ENCODE measurements at places on chromosomes 13 and 19.

DNA sequence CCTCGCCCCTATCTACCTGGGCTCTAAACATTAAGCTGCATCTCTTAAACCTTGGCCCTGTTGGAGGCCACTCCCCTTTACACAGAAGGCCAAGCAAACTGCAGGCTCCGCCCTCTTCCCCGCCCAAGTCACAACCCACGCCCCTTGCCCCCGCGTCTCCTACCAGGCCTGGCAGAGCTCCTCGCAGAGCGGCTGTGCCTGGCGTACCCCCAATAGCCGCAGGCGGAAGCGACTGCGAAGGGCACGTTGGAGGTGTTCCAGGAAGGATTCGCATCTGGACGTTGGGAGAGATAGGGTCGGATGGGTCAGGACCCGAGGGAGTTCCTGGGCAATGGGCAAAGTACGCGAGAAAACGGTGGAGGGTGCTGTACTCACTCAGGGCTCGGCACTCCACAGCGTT, 5.9 kb downstream of the RTBDN start:
- no peak for DNase-seq

- no peak for DNase-seq
Observed at GRCh38 chr13:44506719-44507118, 69.4 kb downstream of the TSC22D1 start.

DNA sequence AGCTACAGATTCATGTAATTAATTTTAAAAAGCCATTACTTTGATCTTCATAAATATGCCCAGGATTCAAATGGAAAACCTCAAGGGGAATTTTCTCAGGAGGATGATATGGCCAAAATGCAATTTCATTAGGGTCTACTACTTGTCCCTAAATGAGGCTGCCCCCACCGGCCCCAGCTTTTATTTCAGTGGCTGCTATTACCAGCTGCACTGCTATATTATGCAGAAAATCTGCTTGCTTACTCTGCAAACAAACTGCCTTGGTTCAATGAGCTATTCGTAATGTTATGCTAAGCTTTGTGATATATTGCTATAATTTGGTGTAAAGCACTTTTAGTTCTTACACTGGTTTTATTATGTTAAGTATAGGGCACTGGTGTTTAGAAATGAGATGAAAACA, 137.3 kb upstream of the TMTC4 start:
- DNase-seq: no peak

DNA sequence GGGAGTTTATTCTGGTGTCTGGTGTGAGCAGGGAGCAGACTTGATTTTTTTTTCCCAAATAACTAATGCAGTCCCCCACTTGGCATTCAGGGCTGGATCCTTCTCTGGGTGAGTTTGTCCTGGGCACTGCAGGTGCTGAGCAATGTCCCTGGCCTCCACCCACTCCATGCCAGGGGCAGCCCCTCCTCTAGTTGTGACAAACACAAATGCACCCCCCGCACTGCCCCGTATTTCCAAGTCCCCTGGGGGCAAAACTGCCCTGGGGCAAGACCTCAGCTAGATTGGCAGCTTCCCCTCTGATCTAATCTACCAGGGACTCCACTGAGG, 6.4 kb downstream of the MOB3A start:
- DNase-seq: no peak

- peak; percentile 57 for DNase-seq
Observed at GRCh38 chr19:35509861-35510625, 3.4 kb downstream of the DMKN start.

- no peak for DNase-seq
Observed at GRCh38 chr19:38945562-38946228, 15.0 kb downstream of the MRPS12 start.

DNA sequence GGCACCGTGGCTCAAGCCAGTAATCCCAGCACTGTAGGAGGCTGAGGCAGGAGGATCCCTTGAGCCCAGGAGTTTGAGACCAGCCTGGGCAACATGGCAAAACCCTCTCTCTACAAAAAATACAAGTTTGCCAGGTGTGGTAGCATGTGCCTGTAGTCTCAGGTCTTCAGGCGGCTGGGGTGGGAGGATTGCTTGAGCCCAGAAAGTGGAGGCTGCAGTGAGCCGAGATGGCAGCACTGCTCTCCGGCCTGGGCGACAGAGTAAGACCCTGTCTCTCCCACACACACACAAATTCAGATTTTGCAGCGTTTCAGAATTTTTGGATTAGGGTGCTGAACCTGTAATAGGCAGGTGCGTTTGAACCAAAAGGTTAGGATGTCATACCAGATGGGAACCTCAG, 2.2 kb downstream of the RPS11 start:
- DNase-seq: no peak

DNA sequence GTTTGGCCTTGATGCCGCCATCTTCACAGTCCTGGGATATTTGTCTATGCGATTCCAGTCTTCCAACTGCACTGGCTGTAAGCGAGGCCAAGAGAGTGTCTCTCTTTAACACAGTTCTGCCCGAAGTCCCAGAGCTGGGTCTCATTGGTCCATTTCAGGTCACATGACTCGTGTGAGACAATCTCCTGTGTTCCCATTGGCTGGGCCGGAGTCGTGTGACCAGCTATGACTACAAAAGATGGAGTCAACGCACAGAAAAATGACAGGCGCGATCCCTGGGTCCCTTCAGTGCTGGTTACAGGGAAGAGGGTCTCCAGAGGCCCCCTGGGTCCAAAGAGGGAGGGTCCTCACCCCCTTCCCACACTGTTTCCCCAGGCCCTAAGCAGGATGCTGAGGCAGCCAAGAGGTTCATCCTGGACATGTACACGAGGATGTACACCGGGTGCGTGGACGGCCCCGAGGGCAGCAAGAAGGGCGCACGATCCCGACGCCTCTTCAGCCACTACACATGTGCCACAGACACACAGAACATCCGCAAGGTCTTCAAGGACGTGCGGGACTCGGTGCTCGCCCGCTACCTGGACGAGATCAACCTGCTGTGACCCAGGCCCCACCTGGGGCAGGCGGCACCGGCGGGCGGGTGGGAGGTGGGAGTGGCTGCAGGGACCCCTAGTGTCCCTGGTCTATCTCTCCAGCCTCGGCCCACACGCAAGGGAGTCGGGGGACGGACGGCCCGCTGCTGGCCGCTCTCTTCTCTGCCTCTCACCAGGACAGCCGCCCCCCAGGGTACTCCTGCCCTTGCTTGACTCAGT, 15.9 kb upstream of the S1PR4 start:
- no peak for DNase-seq

DNA sequence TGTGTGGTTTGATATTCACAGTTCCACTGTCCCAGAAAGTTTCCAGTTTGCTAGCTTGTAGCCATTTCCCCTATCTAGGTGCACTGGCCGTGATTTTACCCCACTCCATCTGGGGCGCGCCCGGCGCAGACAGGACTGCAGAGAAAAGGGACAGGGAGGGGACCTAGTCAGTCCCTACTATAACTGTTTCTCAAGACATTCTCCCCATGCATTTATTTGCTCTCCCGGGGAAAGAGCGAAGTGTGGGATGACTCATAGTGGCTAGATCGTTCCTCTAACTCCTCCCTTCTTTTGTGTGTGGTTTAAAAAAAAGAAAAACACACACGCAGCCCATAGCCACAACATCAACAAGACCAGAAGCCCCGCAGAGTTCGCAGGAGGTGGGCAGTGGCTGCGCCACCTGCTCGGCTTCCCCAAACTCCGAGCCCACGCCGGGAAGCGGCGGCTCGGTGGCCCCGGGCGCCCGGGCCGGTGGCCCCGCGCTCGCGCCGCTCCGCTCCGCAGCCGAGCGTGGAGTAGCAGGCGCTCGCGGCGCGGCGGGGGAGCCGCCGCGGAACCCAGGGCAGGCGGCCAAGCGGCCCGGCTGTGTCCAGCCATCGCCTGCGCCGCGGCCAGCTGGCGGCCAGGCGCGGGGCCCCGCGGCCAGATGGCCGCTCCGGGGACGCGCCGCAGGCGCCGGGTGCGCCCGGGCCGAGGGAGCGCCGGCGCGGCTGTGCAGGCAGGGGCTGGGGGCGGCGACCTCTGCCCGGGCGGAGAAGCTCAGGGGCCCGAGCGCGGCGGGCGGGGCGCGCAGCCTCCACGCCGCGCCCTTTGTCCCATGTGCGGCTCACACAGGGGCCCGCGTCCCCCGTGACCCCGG, 653 bp downstream of the TMTC4 start:
- DNase-seq: peak; percentile 19

GRCh38 chr19:5515737-5516136, 52.0 kb downstream of the TINCR start:
- no peak for DNase-seq

DNA sequence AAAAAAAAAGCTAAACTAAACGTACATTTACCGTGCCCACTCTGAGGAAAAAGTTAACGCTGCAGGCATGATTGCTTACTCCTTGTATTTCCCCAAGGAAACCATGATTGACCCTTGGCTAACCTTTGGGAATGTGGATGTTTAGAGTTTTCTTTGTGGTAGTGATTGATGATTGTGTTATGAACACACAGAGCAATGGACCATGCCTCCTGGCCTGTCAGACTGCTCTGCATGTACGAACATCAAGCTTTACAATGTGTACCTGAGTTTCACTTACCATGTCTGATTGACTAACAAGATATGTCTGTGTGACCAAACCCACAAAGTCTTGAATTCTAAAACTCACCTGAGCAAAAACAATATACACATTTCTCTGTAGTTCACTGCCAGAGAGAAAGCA, 35.1 kb downstream of the MYCBP2 start:
- no peak for DNase-seq

GRCh38 chr13:78131811-78132210, 213.2 kb upstream of the EDNRB start:
- no peak for DNase-seq

DNA sequence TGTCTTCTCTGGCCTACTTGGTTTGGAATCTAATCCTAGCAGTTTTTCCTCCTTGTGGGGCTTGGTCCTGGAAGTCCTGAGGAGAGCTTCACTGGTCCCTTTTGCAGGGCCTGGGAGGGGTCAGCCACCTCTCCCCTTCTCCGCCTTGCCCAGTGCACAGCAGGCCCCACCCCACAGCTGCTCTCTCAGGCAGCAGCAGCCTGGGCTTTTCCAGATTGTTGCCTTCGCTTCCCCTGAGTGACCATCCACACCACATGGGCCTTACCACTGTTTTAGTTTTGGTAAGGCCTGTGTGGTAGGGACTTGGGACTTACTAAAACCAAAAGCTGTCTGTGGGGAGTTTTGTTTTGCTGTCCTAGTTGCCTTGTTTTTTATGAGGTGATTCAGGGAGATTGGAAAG, 11.5 kb downstream of the MPHOSPH8 start:
- no peak for DNase-seq

- no peak for DNase-seq
Observed at GRCh38 chr13:73070451-73071098, 11.8 kb downstream of the KLF5 start.

- DNase-seq: no peak
Observed at GRCh38 chr13:30021611-30022010, 171.2 kb upstream of the UBL3 start.

- DNase-seq: no peak
Observed at GRCh38 chr13:110499621-110500281, 61.8 kb downstream of the RAB20 start.

DNA sequence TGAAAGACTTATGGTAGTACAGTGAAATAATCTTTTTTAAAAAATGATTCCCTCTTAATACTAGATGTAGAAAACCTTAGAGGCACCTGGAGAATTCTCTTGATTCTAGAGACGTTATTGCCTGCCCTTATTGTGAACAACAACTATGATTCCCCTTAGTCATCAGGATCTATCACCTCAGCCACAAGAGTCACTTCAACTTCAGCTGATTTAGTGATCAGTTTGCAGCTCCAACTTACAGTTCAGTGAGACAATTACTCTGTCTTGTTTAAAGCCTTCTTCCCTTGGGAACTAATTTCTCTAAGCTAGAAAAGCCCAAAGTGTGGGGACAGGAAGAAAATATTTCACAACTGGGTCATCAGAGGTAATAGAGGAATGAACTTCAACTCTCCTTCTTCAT, 254.3 kb upstream of the SLITRK1 start:
- no peak for DNase-seq

DNA sequence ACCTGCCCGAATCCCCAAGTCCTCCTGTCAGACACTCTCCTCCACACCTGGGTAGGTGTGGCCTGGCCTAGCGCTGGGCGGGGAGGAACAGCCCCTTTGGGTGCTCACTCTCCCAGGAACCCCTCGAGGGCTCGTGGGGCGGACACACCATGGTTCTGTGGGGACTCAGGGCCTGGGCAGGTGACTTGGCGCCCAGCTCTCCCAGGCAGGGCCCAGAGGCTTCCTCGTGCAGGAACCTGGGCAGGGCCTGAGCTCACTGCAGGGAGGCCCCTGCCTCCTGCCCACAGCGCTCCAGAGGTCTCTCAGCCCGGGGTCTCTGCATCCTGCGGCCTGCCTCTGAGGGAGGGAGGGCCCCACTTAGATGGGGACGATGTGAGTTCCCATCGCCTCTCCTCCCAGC, 11.9 kb downstream of the LSM4 start:
- no peak for DNase-seq

- DNase-seq: no peak
Observed at GRCh38 chr19:47618771-47619170, 9.8 kb downstream of the BICRA start.
